ENCODE measurements at places on chromosomes 6 and 20. TPM values are rescaled to one million over a fixed set of nuclear protein-coding genes. Genes with fewer than 3 reads are reported as not detected.

The SASH1 gene
- total RNA-seq, result 12.1 TPM

The ZBTB46 gene
- 2.5 TPM for total RNA-seq

The BRD2 gene
- total RNA-seq, result 351 TPM

The TFAP2D gene
- not detected for total RNA-seq

The SLC22A16 gene
- not detected for total RNA-seq

The KIF25 gene
- total RNA-seq, result not detected

GRCh38 chr6:130935978-130936377 is 108.8 kb downstream of the SMLR1 start:
- no peaks in the 10 kb centered on the region for H3K36me3 ChIP-seq
- H3K27ac ChIP-seq, result no peak overlapping the region
- H3K27me3 ChIP-seq, result no peaks in the 10 kb centered on the region
- no peak overlapping the region for H3K4me3 ChIP-seq
- DNase-seq, result no peak

GRCh38 chr6:127841811-127842210 is 59.0 kb downstream of the THEMIS start:
- no peaks in the 10 kb centered on the region for H3K4me1 ChIP-seq
- H3K27me3 ChIP-seq, result no peaks in the 10 kb centered on the region
- H3K36me3 ChIP-seq, result no peaks in the 10 kb centered on the region

DNA sequence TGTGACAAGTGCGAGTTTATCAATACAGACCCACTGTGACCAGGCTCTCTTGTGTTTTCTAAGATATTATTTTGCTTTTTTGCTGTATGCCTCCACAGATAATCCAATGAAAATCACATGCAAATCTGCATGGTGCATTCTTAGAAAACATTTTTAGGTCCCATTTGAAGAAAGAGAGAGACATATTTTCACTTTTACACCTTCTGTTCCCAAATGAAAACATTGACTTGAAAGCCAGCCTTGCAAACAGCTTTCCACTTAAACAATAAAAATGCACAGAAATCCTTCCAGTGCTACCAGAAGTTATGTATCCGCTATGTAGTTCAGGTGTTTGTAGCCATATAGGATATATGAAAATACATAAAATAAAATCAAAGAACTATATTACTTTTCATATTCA is 618.0 kb downstream of the CDH26 start:
- no peaks in the 10 kb centered on the region for H3K4me1 ChIP-seq
- H3K36me3 ChIP-seq, result no peaks in the 10 kb centered on the region
- H3K4me3 ChIP-seq, result no peak overlapping the region
- H3K27me3 ChIP-seq, result no peaks in the 10 kb centered on the region
- DNase-seq, result no peak

GRCh38 chr6:15990179-15990578 is 138.7 kb upstream of the MYLIP start:
- H3K27ac ChIP-seq, result no peak overlapping the region
- H3K4me3 ChIP-seq, result no peak overlapping the region
- no peaks in the 10 kb centered on the region for H3K4me1 ChIP-seq
- H3K36me3 ChIP-seq, result no peaks in the 10 kb centered on the region
- DNase-seq, result no peak

DNA sequence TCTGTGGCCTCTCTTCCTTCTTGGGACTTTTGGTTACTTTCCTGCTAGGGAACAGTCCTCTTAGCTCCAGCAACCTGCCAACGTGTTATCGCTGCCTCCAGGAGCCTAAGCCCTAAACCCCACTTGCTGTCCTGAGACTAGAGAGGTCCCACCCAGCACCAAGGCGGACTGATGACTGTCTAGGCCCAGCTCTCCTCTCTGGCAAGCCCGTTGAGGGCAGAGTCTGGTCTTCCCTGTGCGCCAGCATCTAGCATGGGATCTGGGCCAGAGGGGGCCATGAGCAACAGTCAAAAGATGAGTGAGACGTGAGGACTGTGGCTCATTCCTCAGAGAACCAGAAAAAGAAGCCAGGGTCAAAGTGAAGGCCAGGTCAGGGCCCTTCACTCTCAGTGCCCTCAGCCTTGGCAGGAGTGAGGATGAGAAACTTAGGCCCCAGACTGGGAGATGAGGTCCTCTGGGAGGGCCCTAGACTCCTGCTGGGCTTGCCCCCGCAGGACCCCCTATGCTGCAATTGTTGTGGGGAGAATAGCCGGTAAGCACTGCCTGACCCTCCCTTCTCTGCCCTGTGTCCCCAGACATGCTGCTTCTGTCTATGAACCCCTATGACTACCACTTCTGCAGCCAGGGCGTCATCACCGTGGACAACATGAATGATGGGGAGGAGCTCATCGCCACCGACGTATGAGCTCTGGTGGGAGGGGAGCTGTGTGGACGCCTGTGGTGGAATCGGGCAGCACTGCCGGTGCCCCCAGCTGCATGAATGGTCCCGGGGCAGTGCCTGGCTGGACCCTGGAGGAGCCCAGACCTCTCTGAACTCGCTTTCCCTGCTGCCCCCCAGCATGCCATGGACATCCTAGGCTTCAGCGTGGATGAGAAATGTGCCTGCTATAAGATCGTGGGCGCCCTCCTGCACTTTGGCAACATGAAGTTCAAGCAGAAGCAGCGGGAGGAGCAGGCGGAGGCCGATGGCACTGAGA is 30.9 kb downstream of the MYH7B start:
- no peak for DNase-seq
- H3K27ac ChIP-seq, result peak overlapping the region; percentile 32
- H3K27me3 ChIP-seq, result peaks cover 36% of the 10 kb centered on the region
- H3K4me3 ChIP-seq, result no peak overlapping the region

DNA sequence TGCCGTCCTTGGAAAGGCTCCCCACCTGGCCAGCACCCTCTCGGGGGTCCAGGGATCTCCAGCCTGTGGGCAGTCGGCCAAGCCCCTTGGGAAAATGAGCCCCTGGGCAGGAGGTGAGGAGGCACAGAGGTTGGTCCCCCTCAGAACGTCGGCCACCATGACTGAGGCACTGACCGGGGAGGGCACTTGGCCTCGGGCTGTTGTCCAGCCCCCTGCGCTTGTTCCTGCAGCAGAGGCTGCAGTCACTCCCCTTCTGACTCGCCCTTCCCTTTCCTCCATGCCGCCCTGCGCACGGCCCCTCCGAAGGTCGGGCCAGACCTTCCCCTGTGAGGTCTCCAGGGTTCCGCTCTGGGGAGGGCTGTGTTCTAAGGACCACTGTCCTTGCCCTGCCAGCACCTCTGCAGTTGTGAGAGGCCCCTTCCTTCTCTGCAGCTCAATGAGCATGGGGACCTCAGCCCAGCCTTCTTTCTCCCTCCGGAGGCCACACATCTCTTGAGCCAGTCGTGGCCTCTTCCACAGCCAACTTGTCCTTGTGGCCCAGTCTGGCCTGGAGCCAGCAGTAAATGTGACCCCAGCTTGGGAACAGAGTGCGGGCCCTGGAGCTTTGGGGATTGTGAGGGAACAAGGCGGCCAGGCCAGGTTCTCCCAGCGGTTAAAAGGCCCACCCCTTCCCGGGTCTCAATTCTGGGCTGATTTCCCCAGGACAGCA is 195.5 kb downstream of the DLL1 start:
- DNase-seq, result no peak
- H3K27me3 ChIP-seq, result peaks cover 28% of the 10 kb centered on the region
- H3K4me3 ChIP-seq, result no peak overlapping the region
- no peaks in the 10 kb centered on the region for H3K4me1 ChIP-seq
- no peaks in the 10 kb centered on the region for H3K36me3 ChIP-seq

DNA sequence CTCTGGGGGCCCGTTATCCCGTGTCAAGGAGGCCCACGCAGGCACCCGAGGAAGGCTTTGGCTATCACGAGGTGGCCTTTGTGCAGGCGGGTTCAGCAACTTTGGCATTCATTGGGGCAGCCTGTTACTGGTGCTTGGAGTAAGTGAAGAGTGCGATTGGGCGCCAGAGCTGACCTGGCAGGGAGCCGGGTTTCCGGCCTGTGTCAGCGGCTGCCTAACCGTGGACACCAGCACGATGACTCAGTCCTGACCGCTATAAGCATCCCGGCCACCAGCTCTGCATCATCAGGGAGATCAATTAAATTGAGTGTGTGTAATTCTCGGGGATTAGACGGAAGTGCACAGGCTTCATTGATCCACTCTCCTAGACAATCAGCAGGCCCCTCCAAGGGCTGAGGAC is 45.9 kb downstream of the CDH4 start:
- peaks cover 5% of the 10 kb centered on the region for H3K36me3 ChIP-seq
- H3K4me3 ChIP-seq, result no peak overlapping the region
- no peak for DNase-seq
- no peaks in the 10 kb centered on the region for H3K4me1 ChIP-seq
- H3K27ac ChIP-seq, result no peak overlapping the region

GRCh38 chr20:34316196-34316814 is 13.2 kb upstream of the AHCY start:
- H3K27me3 ChIP-seq, result no peaks in the 10 kb centered on the region
- H3K36me3 ChIP-seq, result peaks cover 19% of the 10 kb centered on the region
- no peak overlapping the region for H3K4me3 ChIP-seq
- DNase-seq, result peak; percentile 41
- peak overlapping the region; percentile 79 for H3K27ac ChIP-seq

DNA sequence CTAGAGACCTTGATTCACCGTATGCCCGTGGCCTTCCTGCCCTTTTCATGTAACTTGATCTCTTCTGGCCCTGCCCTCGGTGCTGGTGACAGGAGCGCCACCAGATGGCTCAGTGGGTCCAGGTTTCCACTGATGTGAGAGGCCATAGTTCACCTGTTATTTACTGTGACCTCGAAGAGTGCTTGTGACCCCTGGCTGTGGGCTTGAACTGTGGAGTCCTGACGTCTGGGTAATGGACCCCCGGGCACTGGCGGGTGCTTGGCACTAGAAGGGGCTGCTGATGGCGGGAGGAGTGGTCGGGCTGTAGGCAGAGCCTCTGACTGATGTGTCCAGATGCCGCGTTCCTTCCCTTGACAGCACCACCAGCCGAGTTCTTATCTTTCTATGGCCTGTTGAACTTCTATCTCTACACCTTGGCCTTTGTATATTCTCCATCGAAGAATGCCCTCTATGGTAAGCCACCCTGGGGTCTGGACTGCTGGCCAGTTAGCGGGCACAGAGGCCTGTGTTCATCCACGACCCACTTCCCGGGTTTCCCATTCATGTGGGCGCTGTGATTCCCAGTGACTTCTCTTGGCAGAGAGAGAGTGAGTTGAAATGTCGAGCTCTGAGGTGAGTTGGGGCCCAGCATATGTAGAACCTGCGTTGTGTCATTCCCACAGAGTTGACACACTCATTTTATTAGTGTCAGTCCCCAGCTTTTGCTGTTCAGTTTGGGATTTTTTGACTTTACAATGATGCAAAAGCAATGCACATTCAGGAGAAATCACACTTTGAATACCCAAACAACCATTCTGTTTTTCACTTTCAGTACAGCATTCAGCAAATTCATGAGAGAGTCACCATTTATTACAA is 14.9 kb downstream of the DYNLT1 start:
- DNase-seq, result no peak
- no peaks in the 10 kb centered on the region for H3K27me3 ChIP-seq
- no peak overlapping the region for H3K27ac ChIP-seq
- H3K4me1 ChIP-seq, result peaks cover 19% of the 10 kb centered on the region

- no peaks in the 10 kb centered on the region for H3K27me3 ChIP-seq
- DNase-seq, result no peak
- no peaks in the 10 kb centered on the region for H3K4me1 ChIP-seq
- H3K27ac ChIP-seq, result no peak overlapping the region
- H3K4me3 ChIP-seq, result no peak overlapping the region
These were observed 39.0 kb downstream of the MYH7B start for GRCh38 chr20:34994509-34995131.

- no peaks in the 10 kb centered on the region for H3K36me3 ChIP-seq
- H3K27me3 ChIP-seq, result peaks cover 23% of the 10 kb centered on the region
- H3K4me1 ChIP-seq, result peaks cover 9% of the 10 kb centered on the region
- H3K27ac ChIP-seq, result peak overlapping the region; percentile 10
- H3K4me3 ChIP-seq, result no peak overlapping the region
- DNase-seq, result no peak
These were observed 24.2 kb upstream of the MYMX start for GRCh38 chr6:44192428-44193041.

GRCh38 chr6:33885132-33886057 is 81.6 kb upstream of the MLN start:
- H3K36me3 ChIP-seq, result no peaks in the 10 kb centered on the region
- no peak overlapping the region for H3K27ac ChIP-seq
- no peak overlapping the region for H3K4me3 ChIP-seq
- peaks cover 95% of the 10 kb centered on the region for H3K27me3 ChIP-seq

GRCh38 chr6:110882274-110882619 is 7.7 kb downstream of the AMD1 start:
- peaks cover 28% of the 10 kb centered on the region for H3K36me3 ChIP-seq
- H3K4me3 ChIP-seq, result peak overlapping the region; percentile 14
- no peak for DNase-seq
- H3K27me3 ChIP-seq, result no peaks in the 10 kb centered on the region
- H3K4me1 ChIP-seq, result peaks cover 62% of the 10 kb centered on the region

DNA sequence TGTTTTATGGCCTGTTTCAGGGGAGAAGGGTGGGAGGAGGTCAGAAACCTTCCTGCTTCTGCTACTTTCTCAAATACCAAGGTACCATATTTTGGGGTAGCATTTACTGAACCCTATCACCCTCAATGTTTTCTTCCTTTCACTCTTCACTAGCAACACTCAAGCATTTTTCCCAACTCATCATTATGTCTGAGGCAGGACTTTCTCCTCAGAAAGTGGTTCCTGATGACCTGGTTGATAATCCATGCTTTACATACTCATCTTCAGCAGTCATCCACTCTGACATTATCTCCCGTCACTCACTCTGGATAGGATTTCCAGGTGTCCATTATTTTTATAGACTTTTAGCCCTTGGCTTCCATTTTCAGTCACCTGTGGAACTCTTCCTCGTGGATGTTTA is 21.1 kb downstream of the ZNF292 start:
- peaks cover 55% of the 10 kb centered on the region for H3K4me1 ChIP-seq
- H3K27ac ChIP-seq, result no peak overlapping the region
- DNase-seq, result no peak
- no peak overlapping the region for H3K4me3 ChIP-seq

- DNase-seq, result no peak
- H3K27ac ChIP-seq, result no peak overlapping the region
- no peaks in the 10 kb centered on the region for H3K27me3 ChIP-seq
These were observed 39.3 kb upstream of the KHDC1 start for GRCh38 chr6:73302339-73302738.

DNA sequence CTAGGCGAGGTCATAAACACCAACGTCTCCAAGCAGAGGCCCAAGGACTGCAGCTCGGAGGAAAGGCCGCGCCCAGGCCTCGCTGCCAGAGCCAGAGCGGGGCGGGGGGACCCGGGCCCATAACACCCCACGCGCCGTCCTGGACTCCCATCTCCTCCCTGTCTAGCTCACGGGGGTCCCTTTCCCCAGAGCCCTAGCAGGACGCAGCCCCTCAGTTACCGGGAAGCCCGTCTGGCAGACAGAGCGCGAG is 44.9 kb downstream of the MDFI start:
- no peaks in the 10 kb centered on the region for H3K27me3 ChIP-seq
- peaks cover 7% of the 10 kb centered on the region for H3K36me3 ChIP-seq
- H3K27ac ChIP-seq, result no peak overlapping the region
- no peaks in the 10 kb centered on the region for H3K4me1 ChIP-seq
- H3K4me3 ChIP-seq, result peak overlapping the region; percentile 68

Measured in Calu3 (cell line).